Activated T-cell treated with anti-CD3 and anti-CD28 coated beads, Interleukin-2, amount 50 U/mL, for 72 hours (primary cell): ENCODE measurements at places on chromosomes 1 and 21.

GRCh38 chr1:8408151-8408839 lies 90.4 kb downstream of the SLC45A1 start:
- no peak for DNase-seq

- DNase-seq: no peak
These were observed 18.1 kb upstream of the FAM78B start for GRCh38 chr1:166184897-166185296.

DNA sequence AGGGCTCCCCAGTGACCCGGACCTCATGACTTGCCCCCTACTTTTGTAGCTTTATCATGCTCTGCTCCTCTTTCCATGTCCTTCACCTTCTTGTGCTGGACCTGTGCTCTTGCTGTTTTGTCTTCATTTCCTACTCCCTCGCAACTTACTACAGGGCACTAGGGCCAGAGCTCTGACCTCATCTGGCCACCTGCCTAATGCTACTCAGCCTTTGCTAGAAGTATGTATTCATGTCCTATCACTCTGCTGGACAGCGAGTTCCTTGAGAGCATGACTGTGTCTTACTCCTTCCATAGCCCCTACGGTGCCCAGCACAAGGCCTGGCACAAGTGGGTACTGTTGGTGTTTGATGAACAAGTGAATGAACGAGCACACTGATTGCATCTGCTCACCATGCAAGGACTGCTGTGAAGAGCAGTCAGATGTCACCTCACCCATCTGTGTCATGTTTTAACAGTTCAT lies 1.9 kb downstream of the MTFR1L start:
- no peak for DNase-seq

GRCh38 chr1:212218911-212219310 lies 66.3 kb upstream of the PPP2R5A start:
- DNase-seq: peak; percentile 31

DNA sequence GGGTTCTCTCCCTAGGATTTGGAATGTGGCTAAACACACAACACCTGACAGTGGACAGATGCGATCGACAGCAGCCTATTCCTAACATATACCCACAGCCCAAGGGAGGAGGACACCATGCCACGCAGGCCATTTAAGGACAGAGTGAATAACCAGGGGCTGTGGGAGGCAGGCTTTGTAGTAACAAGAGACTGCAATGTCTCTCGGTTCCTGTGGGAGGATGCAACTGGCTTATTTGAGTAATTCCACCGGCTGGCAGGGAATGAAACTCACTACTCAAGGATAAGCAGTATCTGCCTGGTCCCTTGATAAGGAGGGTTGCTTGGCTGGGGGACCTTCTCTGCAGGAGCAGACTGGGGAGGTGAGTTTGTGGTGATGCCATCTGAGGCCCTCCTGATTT lies 109.6 kb downstream of the PCP4 start:
- DNase-seq: no peak

DNA sequence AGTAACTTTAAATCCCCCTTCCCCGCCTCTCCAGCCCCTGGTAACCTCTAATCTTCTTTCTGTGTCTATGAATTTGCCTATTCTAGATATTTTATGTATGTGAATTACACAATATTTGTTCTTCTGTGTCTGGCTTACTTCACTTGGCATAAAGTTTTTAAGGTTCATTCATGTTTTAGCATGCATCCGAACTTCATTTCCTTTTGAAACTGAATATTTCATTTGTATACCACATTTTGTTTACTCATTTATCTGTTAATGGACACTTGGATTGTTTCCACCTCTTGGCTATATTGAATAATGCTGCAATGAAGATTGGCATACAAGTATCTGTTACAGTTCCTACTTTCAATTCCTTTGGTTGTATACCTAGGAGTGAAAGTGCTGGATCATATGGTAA lies 205.3 kb downstream of the TM2D1 start:
- DNase-seq: no peak

DNA sequence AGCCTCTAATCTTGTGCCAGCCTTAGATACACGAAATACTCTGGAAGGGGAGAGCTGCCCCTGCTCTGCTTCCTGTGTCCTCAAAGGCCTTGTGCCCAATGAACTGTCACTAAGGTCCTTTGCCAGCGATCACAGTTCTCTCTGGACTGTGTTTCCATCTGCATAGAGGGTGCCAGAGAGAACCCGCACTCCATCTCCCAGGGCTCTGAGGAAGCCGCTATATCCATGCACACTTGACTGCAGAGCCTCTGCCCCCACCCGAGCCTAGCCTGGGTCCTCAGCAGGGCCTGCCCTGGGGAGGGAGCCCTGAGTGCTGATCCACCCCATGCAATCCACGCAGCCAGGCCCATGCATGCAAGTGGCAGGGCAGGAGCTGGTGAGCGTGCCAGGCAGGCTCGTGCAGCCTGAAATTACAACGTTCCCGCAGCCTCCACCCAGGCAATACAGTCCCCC lies 30.6 kb upstream of the KIF21B start:
- no peak for DNase-seq

GRCh38 chr1:154880671-154881070 lies 10.6 kb upstream of the KCNN3 start:
- DNase-seq: no peak

DNA sequence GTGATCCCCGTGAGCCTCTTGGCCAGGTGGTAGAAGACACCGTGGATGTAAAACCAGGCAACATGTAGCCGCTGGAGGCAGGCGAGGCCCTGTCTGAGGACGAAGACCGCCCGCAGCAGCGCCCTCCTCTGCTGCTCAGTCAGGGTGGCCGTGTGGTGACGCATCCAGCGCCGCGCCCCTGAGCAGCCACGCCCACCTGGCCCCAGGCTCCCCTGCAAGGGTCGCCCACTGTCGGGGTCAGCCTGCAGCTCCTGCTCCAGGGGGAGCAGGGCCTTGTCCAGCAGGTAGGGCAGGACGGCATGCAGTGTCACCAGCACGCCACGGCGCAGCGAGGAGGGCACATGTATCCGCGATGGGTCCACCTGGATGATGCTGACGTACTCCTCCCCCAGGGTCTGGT lies 3.9 kb downstream of the PEX10 start:
- no peak for DNase-seq

- DNase-seq: no peak
These were observed 197.7 kb upstream of the POU3F1 start for GRCh38 chr1:38244218-38244845.

GRCh38 chr1:84918726-84919336 lies 25.8 kb upstream of the LPAR3 start:
- no peak for DNase-seq

DNA sequence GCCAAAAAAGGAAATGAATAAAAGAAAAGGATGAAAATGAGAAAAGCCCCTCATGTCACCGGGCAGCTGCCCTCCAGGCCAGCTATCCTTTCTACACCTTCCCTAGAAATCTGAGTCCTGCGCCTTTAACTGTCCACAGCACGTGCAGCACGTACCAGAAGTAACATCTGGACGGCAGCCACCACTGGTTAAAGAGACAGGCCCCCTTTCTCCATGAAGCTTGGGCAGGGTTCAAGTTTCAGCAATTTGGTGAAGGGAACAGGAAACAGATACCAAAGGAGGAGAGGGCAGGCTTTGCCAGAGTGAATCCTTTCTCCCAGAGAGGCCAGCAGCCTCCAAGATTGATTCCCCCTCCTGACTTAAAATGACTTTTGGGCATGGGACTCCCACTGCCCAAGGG lies 3.6 kb upstream of the KIAA2013 start:
- no peak for DNase-seq

GRCh38 chr1:31479811-31480210 lies 66.8 kb downstream of the SERINC2 start:
- DNase-seq: no peak

GRCh38 chr1:41003640-41004220 lies 17.8 kb downstream of the SLFNL1 start:
- DNase-seq: peak; percentile 93

- DNase-seq: peak; percentile 59
These were observed 179.0 kb downstream of the ADSS2 start for GRCh38 chr1:244272471-244273261.

DNA sequence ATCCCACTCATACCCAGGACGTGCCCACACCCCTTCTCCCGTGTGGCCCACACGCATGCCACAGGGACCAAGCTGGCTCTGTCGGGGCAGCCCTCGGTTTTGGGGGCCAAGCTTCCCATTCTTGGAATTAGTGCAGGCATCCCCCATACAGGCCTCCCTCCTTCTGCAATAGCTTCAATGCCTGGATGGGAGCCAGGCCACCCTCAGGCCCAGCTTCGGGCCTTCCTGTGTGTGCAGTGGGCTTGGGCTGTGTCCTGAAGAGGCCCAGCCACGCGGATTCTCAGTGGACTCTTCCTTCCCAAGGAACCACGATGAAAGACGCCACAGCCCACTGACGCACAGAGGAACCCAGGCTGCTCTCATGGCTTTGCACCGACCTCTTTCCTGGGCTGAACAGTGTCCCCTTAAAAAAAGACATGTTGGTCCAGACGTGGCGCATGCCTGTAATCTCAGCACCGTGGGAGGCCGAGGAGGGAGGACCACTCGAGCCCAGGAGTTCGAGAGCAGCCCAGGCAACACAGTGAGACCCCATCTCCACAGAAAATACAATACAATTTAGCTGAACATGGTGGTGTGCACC lies 3.4 kb downstream of the KRTAP10-11 start:
- no peak for DNase-seq

GRCh38 chr1:6870571-6870970 lies 85.3 kb downstream of the CAMTA1 start:
- no peak for DNase-seq

DNA sequence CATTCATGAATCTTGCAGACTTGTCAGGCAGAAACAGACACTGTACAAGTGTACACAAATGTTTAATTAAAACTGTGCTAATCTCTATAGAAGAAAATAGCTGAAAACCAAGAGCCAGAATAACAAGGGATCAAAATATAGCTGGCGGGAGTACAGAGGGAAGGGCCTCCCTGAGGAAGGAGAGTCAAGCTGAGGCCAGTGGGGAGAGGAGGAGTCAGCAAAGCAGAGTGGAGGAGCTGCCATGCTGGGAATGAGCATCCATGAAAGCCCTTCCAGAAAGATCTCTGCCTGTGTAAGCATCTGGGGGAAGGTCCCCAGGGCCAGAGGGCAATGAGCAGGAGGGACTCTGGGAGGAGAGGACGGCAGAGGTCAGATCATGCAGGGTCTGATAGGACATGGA lies 15.1 kb downstream of the SLAMF8 start:
- no peak for DNase-seq

DNA sequence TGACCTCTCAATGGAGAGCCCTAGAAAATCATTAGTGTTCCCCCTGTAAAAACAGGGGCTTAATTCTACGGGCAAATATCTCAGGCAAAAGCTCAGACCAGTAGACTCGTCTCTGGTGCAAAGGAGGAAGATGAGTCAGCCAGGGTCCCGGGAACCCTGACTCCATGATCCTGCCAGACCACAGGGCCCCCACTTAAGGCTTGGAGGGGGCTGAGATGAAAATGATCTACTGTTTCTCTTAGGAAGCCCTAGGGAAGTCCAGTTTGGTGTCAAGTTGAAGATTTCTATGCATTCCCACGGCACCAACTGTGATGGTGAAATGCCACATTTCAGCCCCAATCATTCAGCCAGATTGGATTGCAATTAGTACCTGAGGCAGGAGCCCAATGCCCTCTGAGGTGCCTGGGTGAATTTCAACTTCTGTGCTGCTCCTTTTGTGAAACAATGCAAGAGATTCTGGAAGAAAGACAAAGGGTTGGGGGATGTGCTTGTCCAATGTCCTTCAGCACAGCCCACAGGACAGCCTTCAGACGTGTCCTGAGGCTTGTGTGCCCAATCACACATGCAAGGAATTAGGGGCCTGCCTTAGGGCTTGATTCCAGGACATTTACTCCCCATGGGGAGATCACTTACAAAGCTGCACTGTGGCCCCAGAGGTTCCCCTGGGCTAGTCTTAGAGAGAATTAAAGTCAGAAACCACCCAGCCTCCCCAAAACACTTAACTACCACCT lies 18.1 kb downstream of the NAV1 start:
- DNase-seq: no peak

DNA sequence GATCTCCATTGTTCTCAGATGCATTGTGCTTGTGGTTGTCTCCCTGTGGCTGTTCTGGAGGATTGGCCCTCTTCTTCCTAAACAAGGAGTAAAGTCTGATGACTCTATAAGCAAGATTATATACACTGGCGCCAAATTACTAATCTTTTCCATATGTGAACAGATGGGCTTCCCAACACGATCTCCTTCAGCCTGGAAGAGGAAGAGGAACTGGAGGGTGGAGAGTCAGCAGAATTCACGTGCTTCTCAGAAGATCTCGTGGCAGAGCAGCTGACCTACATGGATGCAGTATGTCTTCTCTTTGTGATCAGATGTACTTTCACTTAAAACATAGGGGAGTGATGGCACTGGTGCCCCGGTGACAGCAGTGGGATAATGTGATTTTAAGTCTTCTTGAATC lies 78.7 kb downstream of the RGL1 start:
- no peak for DNase-seq

- DNase-seq: no peak
These were observed 29.7 kb upstream of the EVA1B start for GRCh38 chr1:36352910-36353878.

DNA sequence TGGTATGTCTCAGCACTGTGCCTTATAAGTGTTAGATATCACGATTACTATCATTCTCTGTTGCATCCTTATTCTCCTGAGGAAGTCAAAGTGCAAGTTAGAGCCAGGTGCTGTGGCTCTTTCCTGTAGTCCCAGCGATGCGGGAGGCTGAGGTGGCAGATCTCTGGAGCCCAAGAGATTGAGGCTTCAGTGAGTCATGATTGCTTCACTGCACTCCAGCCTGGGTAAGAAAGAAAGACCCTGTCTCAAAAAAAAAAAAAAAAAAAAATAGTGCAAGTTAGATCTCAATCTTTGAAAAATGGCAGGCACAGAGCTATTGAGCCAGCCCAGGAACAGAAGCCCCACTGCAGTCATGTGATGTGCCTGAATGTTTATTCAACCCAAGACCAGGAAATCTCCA lies 147.8 kb upstream of the POGK start:
- no peak for DNase-seq

GRCh38 chr1:230189341-230189740 lies 122.3 kb downstream of the GALNT2 start:
- DNase-seq: no peak

DNA sequence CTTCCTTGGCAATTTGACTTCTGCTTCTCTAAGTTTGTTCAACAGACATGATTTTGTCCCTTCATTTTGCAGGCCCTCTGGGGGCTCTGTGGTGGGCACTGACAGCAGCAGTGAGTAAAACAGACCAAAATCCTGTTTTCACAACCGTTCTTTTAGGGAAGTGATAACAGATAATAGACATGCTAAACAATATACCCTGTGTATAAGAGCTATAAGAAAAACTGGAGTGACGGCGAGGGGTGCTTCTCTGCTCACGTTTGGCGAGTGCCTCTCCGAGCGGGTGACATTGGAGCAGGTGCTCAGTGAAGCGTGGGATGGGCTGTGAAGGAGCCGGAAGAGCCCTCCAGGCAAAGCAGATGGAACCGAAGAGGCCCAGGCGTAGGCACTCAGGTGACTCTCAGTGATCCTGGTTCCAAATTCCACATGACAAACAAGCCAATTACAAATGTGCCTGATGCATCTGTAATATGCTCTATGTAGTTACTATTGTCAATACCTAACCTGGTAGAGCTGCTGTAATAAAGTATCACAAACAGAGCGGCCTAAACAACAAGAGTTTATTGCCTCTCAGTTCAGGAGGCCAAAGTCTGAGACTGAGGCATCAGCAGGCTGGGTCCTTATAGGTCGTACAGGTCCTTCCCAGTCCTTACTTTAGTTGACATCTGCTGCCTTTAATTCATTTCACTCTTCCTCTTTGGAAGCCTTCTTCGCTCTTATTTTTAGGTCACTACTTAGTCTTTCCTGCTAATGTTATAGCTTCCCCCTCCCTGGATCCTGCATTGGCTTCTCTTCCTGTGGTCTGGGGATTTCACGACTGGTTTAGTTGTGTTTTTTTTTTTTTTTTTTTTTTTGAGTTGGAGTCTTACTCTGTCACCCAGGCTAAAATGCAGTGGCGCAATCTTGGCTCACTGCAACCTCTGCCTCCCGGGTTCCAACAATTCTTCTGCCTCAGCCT lies 20.1 kb downstream of the OR2B11 start:
- DNase-seq: no peak
